ENCODE measurements at places on chromosomes 1 and 21. TPM values are rescaled to one million over a fixed set of nuclear protein-coding genes. Genes with fewer than 3 reads are reported as not detected.
A peak's percentile ranks its signal among the peaks of the same experiment; 100 is the strongest.

The NHLH1 gene
- 0.04 TPM for total RNA-seq

The C1orf87 gene
- total RNA-seq, result 0.71 TPM

GRCh38 chr1:195740862-195741261 is 867.4 kb downstream of the KCNT2 start:
- DNase-seq, result no peak

DNA sequence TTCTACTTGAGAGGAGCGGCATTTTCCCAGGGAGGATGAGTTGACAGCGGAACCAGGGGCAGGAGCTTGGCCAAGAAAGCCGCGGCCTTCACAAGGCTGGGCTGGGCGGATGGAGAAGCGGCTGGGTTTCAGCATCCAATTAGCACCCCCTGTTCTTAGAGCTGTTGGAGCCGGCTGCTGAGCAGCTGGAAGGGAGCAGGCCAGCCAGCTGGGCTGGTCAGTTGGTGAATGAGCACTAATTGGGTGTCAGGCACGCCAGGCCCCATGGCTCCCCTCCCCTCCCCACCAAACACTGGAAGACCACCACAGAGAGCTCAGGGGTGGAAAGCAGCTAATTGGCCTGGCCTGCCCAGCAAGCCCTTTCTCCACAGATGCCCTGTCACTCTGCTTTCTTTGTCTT is 245.6 kb downstream of the RRAGC start:
- peak; percentile 78 for DNase-seq

DNA sequence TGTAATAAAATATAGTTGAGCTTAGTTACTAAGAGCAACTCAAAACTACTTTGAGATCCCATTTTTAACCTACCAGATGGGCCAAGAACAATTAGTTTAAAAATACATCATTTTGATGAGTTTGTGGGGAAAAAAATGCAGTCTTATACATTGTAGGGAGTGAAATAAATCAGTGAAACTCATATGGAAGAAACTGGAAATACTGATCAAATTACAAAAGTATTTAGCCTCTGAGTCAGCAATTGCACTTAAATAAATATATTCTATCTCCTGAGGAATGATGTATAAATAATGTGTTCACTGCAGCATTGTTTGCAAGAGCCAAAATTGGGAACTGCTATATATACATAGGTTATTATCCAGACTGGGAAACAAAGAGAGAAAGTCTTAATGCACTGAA is 4.6 kb upstream of the SMCP start:
- DNase-seq, result peak; percentile 50

GRCh38 chr1:222716393-222716792 is 4.0 kb downstream of the BROX start:
- DNase-seq, result no peak

DNA sequence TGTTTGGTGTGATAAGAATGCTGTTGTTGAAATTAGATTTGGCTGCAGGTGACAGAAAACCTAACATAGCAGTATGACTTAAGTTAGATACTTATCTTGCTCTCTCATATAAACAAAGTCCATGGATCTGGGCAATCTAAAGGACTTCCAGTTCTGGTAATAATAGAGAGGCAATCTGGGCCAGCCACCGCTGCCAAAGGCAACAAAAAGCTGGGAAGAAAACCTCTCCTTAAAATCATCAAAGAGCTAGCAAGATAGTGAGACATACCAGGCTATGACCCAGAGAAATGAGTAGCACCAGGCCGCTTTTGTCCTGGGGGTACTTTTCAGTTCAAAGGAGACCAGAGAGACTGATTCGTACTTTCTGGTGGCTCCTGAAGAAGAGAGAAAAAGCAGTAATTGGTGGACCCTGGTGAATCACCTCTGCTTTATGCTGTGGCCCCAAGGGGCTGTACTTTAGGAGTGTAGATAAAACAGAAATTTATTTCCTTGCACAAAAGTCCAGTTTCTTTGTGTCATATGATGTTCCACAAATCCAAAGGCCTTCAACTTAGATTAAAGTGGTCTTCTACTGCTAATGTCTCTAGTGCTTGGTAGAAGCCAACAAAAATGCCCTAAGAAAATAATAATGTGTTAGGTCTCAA is 125.4 kb downstream of the TBX19 start:
- DNase-seq, result no peak

DNA sequence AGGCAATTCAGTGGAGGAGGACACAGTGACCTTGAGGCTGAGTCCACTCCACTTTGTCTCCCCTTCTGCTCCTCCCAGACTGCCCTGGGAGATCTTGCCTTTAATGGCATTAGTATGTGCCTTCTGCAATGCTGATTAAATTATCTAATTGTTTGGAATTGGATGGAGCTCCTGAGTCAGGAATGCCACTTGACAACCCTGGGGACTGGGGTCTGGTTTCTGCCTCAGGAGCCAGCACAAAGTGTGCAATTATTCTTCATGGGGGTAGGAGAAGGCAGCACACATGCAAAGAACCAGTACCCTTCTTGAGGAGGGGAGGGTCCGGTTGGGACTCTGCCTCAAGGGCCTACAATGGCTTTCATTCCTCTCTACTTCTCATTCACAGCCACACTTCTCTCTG is 11.9 kb upstream of the PLXNA2 start:
- no peak for DNase-seq

DNA sequence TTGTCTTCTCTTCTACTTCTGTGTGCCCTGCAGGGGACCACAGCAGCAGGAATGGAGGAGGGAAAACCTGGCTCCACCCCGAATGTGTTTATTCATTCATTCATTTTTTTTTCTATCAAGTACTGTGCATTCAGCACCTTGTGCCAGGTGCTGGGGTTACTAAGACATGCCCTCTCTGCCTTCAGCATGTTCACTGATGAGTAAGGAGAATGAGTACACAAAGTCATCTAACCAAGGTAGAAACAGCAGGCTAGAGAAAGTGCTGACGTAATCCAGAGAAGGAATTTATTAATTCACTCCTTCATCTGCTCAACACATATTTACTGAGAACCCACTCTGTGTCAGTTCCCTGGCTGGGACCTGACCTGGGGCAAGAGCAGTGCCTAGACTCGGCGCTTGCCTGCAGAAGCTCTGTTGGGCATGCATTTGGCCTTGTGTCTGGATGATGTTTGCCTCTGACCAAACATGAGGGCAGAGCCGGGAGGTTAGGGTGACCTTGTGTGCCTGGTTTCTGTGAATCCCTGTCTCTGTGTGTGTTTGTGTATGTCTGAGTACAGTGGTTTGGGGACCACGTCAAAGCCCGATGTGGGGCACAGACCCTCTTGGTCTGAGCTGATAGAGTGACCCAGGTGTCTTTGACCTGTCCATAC is 3.3 kb upstream of the MYOG start:
- no peak for DNase-seq

DNA sequence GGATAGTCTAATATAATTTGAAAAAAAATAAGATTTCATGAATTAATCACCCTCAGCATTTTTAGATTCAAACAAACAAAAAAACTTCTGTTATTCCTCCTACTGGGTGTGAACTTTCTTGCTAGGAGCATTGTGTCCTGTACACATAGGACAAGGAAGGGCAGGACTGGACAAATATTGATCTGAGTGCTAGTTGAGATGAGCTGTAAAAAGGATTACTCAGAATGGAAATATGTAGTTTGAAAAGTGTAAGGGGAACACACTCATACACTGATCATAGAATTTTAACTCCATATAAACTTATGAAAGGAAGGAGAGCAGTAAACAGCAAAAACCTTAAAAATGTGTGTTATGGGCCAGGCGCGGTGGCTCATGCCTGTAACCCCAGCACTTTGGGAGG is 156.5 kb upstream of the ZNF648 start:
- no peak for DNase-seq

All from muscle of leg (tissue), 16 donors.